ENCODE measurements at places on chromosomes 6 and 20.
A peak's percentile ranks its signal among the peaks of the same experiment; 100 is the strongest.

DNA sequence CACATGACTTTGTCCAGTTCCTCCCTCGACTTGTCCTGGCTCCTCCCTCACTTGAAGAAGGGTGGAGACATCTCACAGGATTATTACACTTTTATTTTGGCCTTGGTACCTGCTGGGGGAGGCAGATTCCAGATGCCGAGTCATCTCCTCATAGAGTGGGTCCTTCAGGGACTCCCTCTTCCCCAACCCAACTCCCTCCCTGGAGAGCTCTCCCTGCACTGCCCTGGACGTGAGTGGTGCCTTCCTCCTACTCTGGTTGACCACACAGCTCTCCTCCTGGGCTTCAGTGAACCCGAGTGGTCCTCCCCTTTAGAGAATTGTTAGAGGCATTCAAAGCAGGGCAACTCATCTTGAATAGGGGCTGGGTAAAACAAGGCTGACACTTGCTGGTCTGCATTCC is 40.9 kb upstream of the MC3R start:
- H3K27ac ChIP-seq, result no peak overlapping the region
- H3K4me3 ChIP-seq, result no peak overlapping the region
- H3K36me3 ChIP-seq, result no peaks in the 10 kb centered on the region
- no peak for DNase-seq
- no peaks in the 10 kb centered on the region for H3K4me1 ChIP-seq
- H3K27me3 ChIP-seq, result no peaks in the 10 kb centered on the region

- no peaks in the 10 kb centered on the region for H3K36me3 ChIP-seq
- DNase-seq, result no peak
- H3K27ac ChIP-seq, result no peak overlapping the region
- H3K27me3 ChIP-seq, result no peaks in the 10 kb centered on the region
Measured at GRCh38 chr20:38065764-38066375, 32.3 kb downstream of the RPRD1B start.

GRCh38 chr20:61404303-61404702 is 152.2 kb downstream of the CDH4 start:
- no peak overlapping the region for H3K27ac ChIP-seq
- no peak overlapping the region for H3K4me3 ChIP-seq
- no peak for DNase-seq
- H3K27me3 ChIP-seq, result no peaks in the 10 kb centered on the region

GRCh38 chr6:144725736-144726522 is 440.8 kb downstream of the UTRN start:
- no peaks in the 10 kb centered on the region for H3K36me3 ChIP-seq
- no peak overlapping the region for H3K27ac ChIP-seq
- H3K27me3 ChIP-seq, result no peaks in the 10 kb centered on the region

- H3K27me3 ChIP-seq, result no peaks in the 10 kb centered on the region
- no peak overlapping the region for H3K27ac ChIP-seq
- H3K4me1 ChIP-seq, result no peaks in the 10 kb centered on the region
- no peak for DNase-seq
- H3K4me3 ChIP-seq, result no peak overlapping the region
Measured at GRCh38 chr20:57904314-57905105, 194.7 kb upstream of the PMEPA1 start.

GRCh38 chr6:16316741-16317251 is 78.4 kb downstream of the GMPR start:
- peaks cover 37% of the 10 kb centered on the region for H3K4me1 ChIP-seq
- H3K4me3 ChIP-seq, result no peak overlapping the region
- H3K27ac ChIP-seq, result no peak overlapping the region
- no peak for DNase-seq
- H3K27me3 ChIP-seq, result no peaks in the 10 kb centered on the region
- H3K36me3 ChIP-seq, result no peaks in the 10 kb centered on the region

DNA sequence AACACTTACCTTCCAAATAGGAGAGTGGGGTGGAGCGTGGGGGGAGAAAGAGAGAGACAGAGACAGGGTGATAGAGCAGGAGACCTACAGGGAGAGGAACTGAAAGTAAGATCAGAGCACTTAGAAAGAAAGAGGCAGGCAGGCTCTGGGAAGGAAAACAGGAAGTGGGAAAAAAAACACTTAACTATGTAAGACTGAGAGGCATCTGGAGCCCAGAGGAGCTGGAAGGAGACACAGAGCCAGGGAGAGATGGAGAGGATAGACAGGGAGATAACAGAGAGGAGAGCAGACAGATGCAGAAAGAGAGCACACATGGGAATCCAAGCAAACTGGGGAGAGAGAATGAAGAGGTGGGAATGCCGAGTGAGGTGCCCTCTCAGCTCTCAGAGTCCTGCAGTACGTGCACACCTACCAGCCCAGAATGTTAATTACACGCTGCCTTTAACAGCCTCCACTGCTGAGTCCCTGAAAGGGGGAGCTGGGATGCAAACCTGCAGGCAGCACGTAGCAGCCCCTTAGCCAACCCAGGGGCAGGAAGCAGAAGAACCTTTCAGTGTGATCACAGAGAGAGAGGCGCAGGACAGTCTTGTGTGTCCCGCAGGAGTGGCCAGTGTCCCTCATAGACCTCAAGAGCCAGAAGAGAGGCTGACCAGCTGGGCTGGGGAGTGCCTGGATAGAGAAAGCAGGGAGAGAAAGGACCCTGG is 132.7 kb upstream of the LRFN2 start:
- H3K27me3 ChIP-seq, result no peaks in the 10 kb centered on the region
- H3K4me1 ChIP-seq, result peaks cover 11% of the 10 kb centered on the region
- no peak overlapping the region for H3K27ac ChIP-seq

- H3K27me3 ChIP-seq, result no peaks in the 10 kb centered on the region
- no peaks in the 10 kb centered on the region for H3K36me3 ChIP-seq
- H3K27ac ChIP-seq, result no peak overlapping the region
Measured at GRCh38 chr6:14306151-14306906, 188.8 kb downstream of the CD83 start.

DNA sequence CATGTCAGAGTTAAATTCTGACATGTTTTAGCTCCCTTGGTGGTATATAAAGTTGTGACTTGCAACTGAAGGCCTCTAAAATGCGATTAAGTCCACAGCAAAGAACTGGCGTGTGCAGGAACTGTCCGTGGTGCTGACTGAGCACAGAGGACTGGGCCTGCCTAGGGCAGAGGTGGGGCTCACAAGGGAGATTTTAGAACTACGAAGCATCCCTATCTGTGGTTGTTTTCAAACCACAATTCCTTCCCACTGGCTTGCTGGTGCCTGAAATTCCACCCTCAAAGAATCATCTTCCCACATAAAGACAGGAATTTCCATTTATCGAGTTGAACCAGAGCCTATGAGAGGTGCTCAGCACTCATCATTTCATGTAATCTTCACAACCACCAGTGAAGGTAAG is 30.1 kb downstream of the RIMS4 start:
- H3K27me3 ChIP-seq, result no peaks in the 10 kb centered on the region
- no peak for DNase-seq
- no peaks in the 10 kb centered on the region for H3K4me1 ChIP-seq
- H3K27ac ChIP-seq, result no peak overlapping the region
- no peak overlapping the region for H3K4me3 ChIP-seq

DNA sequence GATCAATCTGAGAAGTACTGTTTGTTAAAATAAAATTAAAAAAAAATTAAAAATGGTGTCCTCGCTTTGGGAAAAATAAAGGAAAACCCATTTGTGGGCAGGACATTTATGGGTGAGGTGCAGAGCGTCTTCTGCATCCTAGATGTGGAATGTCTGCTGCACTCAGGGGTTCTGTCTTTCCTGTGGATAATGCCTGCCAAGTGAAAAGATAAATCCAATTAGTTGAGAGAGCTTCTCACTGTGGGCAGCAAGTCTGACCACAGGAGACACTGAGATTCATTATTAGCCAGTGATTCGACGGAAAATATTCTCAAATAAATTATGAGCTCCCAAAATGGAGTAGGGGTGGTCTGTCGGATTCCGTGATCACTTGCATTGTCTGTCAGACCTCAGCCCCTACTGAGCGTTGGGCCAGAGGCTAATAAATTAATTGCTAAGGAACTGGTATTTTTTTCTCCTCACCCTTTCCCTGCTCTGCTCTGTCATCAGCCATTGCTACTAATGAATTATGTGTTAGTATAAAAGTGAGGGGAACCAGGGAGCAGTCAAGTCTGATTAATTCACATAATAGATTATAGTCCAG is 10.0 kb downstream of the GMPR start:
- H3K27me3 ChIP-seq, result no peaks in the 10 kb centered on the region
- no peak overlapping the region for H3K27ac ChIP-seq
- peaks cover 5% of the 10 kb centered on the region for H3K4me1 ChIP-seq
- no peak for DNase-seq

DNA sequence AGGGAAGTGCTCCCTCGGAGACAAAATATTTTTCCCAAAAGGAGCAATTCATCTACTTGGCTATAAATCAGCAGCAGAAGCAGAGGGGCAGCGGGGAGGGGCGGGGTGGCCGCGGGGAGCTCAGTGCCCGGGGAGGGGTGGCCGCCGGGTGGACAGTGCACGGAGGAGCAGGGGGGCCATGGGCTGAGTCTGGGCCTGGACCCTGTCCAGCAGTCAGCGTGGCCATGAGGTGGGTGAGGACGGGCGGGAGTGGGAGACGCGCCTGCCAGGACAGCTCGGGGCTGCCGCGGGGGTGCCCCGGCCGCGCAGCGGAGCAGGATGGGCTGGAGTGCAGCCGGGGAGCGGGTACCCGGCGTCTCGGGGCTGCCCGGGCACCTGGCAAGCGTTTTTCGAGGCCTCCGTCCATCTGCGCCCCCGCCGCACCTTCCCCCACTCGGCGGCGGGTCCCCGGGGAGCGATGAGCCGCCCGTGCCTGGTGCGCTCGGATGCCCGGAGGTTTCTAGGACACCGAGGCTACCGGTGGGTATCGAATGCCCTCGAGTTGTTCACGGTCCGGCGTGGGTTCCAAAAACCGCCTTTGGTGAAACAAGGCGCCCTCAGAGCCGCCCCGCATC is 229.5 kb downstream of the THBS2 start:
- no peak overlapping the region for H3K27ac ChIP-seq
- H3K4me3 ChIP-seq, result no peak overlapping the region
- DNase-seq, result peak; percentile 91

- H3K36me3 ChIP-seq, result no peaks in the 10 kb centered on the region
- no peak overlapping the region for H3K4me3 ChIP-seq
- H3K4me1 ChIP-seq, result peaks cover 16% of the 10 kb centered on the region
Measured at GRCh38 chr6:20687494-20687893, 153.2 kb downstream of the CDKAL1 start.

- no peak overlapping the region for H3K27ac ChIP-seq
- H3K4me3 ChIP-seq, result no peak overlapping the region
- H3K36me3 ChIP-seq, result no peaks in the 10 kb centered on the region
- no peaks in the 10 kb centered on the region for H3K4me1 ChIP-seq
- H3K27me3 ChIP-seq, result no peaks in the 10 kb centered on the region
- no peak for DNase-seq
Measured at GRCh38 chr20:821046-821730, 12.3 kb upstream of the FAM110A start.

DNA sequence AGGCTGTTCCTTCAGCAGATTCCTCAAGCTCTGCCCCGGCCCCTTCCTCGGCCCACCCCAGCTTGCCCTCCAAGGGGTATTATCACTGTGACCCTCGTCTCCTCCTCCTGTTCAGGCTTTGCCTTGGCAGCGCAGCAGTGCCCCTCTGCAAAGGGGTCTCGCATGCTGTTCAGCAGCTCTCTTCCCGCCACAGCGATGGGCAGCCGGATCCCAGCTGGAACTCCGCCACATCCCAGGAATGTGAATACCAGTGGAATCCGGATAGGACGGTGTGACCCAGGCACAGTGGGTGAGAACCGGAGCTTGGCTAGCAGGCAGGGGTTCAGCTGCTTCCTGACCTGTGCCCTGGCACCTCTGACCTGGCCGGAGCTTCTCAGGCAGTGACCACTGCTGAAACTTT is 52.9 kb downstream of the RNASET2 start:
- H3K36me3 ChIP-seq, result no peaks in the 10 kb centered on the region
- peak; percentile 77 for DNase-seq
- H3K27ac ChIP-seq, result no peak overlapping the region
- no peaks in the 10 kb centered on the region for H3K4me1 ChIP-seq

GRCh38 chr6:118704915-118705314 is 53.5 kb upstream of the CEP85L start:
- H3K4me3 ChIP-seq, result no peak overlapping the region
- no peaks in the 10 kb centered on the region for H3K36me3 ChIP-seq
- H3K27ac ChIP-seq, result no peak overlapping the region

GRCh38 chr20:51456511-51457509 is 85.7 kb downstream of the NFATC2 start:
- H3K4me3 ChIP-seq, result peak overlapping the region; percentile 13
- no peaks in the 10 kb centered on the region for H3K27me3 ChIP-seq
- DNase-seq, result peak; percentile 95
- H3K4me1 ChIP-seq, result peaks cover 24% of the 10 kb centered on the region
- H3K36me3 ChIP-seq, result no peaks in the 10 kb centered on the region

DNA sequence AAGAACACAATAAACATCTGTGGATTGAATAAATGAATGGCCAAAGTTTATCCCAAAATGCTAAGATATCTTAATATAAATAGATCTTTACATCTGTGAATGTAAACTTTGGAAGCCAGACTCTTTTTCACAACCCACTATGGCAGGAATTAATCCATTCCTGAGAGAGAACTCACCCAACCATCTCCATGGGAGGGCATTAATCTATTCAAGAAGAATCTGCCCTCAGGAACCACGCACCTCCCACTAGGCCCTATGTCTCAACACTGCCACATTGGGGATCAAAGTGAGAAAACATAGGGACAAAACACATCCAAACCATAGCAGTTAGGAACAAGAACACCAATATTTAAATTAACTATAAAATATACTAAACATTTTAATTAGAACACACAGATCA is 3.4 kb downstream of the UBE3D start:
- no peak overlapping the region for H3K4me3 ChIP-seq
- no peaks in the 10 kb centered on the region for H3K36me3 ChIP-seq
- no peaks in the 10 kb centered on the region for H3K27me3 ChIP-seq

- H3K27me3 ChIP-seq, result no peaks in the 10 kb centered on the region
- H3K4me3 ChIP-seq, result no peak overlapping the region
- H3K36me3 ChIP-seq, result no peaks in the 10 kb centered on the region
- H3K4me1 ChIP-seq, result no peaks in the 10 kb centered on the region
Measured at GRCh38 chr20:20237093-20237959, 130.6 kb upstream of the INSM1 start.

DNA sequence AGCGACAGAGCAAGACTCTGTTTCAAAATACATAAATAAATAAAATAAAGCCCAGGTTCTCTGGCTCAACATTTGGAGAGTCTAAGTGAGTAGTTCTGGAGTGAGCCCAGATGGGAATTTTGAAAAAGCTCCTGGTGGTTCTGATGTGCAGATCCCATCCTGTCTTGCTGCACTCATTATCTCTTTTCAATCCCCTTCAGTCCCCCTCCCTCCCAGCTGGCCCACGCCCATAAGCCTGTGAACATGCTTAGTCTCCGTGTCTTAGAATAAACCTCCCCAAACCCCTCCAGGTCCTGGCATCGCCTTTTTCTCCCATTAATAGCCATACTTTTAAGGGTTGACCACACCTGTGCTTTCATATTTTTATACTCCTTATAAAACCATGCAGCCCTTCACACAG is 19.4 kb upstream of the TULP1 start:
- H3K27me3 ChIP-seq, result no peaks in the 10 kb centered on the region
- no peak for DNase-seq
- H3K36me3 ChIP-seq, result no peaks in the 10 kb centered on the region
- H3K27ac ChIP-seq, result no peak overlapping the region
- H3K4me3 ChIP-seq, result no peak overlapping the region

Data from vagina (tissue), 2 donors.